ENCODE measurements at places on chromosomes 12 and 14.

DNA sequence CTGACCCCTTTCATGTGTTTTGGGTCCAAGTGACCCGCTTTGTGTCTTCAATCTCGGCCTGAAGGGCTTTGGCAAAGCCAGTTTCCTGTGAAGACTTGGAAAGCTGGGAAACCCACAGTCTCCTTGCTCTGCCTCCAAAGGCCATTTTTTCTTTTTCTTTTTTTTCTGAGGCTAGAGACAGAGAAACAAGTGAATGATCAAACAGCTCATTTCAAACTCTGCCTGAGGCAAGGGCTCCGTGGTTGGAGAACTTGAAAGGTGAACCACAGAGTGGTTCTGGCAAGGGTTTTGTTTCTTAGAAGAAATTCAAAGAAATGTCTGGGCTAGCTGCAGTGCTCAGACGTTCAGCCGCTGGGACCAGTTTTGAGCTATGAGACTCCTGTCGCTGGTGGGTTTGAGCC, 62.7 kb downstream of the ERH start:
- DNase-seq = no peak

GRCh38 chr14:35398071-35398584, 6.4 kb downstream of the NFKBIA start:
- DNase-seq = no peak

DNA sequence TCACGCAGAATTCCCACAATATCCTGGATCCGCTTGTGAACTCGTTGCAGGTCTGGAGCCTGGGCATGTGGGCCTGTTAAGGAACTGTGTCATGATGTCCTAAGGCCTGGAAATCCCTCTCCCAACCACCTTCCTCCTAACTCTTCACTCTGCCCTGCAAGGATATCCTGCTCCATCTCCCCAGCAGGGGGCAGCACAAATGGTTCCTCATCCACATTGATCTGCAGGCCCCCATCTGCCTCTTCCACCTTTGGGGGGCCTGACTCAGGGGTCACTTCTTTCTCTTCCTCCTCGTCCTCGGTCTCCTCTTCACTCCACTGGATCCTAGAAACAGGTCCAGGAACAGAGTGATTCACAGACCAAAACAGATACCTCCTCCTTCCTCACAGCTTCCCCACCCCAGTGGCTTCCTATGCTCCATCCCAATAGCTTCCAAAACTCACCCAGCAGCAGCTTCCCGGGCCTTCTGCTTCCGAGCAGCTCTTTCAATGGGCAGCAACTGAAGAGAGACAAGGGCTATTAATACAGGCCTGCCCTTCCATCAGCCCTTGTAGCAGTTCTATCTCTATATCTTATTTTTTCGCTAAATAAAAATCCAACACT, 4.5 kb downstream of the NOP2 start:
- DNase-seq = peak; percentile 69

DNA sequence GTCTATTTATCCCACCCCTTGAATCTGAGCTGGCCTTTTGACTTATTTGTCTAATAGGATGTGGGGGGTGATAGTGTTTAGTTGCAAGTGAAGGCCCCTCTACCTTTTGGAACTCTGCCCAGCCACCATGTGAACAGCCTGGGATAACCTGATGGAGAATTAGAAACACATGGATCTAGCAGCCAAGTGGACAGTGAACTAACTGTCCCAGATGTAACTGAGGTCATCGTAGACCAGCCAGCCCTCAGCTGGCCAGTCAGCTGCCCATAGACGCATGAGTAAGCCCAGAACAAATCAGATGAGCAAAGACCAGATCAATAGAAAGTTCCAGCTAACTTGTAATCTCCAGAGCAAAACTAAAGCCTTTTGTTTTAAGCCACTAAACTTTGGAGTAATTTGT, 19.0 kb downstream of the KLRB1 start:
- DNase-seq = no peak

- DNase-seq = no peak
These were observed 63.3 kb downstream of the PPP1R12A start for GRCh38 chr12:79871621-79872020.

GRCh38 chr14:88379706-88380343, 5.6 kb upstream of the SPATA7 start:
- no peak for DNase-seq

GRCh38 chr14:88521818-88522217, 33.0 kb downstream of the PTPN21 start:
- no peak for DNase-seq

DNA sequence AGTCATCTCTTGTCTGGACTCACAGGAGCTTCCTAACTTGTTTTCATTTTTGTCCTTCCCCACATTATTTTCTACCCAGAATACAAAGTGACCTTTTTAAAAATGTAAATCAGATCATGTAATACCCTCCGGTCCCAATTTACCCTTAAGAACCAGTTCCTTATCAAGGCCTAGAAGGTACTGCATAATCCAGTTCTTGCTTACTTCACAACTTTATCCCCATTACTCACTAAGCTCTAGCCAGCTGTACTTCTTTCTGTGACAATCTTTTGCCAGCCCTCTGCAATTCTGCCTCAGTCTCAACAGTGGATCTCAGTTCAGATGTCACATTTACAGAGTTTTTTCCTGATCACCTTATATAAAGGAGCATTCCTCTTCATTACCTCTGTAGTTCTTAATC, 11.6 kb downstream of the RAP1B start:
- no peak for DNase-seq

DNA sequence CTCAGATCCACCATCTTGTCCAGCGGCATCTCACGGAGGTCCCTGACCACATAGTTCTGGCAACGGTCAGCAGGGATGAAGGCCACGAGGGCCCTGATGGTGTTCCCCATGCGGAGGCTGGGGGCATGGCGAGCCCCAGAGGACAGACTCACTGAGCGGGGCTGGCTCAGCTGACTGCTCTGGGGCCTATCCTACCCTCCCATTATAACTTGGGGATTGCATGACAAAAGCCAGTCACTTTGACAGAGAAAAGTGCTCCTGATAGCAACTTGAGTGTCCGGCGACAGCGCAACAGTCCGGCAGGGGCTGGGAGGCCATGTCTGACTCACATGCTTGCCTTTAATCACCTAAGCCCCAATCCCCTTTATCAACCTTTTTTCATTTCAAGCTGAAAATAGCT, at the start of gene LRRC10:
Gene LRRC10, minus strand, starts transcription at position 179 of the 400 bp plus-strand sequence. Its CDS starts 69 bp downstream, at position 110.
- no peak for DNase-seq

DNA sequence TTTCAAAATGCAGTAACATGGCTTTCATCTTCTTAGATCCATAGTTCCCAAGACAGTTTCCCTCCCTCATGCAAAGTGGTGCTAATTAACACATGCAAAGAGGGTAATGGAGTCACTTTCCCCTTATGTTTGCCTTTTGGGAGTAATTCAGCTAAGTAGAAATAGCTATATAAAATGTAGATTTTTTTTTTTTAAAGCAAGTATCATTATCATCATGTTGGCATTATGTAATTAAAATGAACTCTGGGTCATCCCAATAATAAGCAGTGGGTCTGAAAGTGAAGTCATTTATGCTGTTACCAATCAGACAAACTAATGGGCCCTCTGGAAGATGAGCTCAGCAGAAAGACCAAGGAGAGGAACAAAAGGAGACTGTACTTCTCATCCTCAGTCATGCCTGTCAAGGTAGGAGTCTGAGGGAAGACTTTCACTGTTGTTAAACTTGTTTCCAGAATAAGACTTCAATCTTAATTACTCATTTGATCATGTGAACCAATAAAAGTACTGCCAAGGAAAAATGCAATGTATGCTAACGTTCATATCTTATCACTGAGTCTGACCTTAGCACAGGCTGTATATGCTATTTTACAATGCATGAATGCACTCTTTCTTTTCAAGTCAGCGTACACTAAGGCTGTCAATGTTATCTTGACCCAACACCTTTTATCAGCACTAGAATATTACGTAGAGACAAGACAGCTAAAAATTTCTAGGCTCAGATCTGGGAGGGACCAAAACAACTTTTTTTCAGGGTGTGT, 26.8 kb downstream of the AREL1 start:
- DNase-seq = no peak

- DNase-seq = no peak
These were observed 25.6 kb downstream of the FIGNL2 start for GRCh38 chr12:51822956-51823355.

- no peak for DNase-seq
These were observed 3.8 kb downstream of the RPS29 start for GRCh38 chr14:49582113-49582977.

GRCh38 chr12:39401459-39401858, 41.5 kb downstream of the KIF21A start:
- DNase-seq = no peak

- no peak for DNase-seq
These were observed 843.8 kb downstream of the C12orf50 start for GRCh38 chr12:87185367-87185766.

GRCh38 chr12:41917938-41918341, 226.7 kb downstream of the GXYLT1 start:
- DNase-seq = no peak

- DNase-seq = no peak
These were observed 209.1 kb downstream of the TTC7B start for GRCh38 chr14:90607141-90607540.

GRCh38 chr12:54175200-54175963, 13.4 kb downstream of the SMUG1 start:
- DNase-seq = peak; percentile 72

GRCh38 chr12:110137786-110138185, 13.6 kb downstream of the IFT81 start:
- no peak for DNase-seq

DNA sequence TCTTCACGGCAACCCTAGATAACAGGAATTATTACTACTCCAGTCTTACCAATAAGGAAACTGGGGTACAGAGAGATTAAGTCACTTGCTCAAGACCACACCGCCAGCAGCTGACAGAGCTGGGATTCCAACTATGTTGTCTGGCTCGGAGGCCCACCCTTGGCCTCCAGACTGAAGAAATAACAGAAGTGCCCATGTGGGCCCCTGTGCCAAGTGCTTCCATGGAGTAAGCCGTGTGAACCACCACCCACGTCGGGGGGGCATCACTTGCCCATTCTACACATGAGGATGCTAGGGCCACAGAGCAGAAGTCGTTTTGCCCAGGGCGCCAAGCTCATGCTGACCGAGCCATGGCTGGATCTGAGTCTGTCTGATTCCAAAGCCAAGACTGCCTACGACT, 926 bp upstream of the CMKLR1 start:
- no peak for DNase-seq

GRCh38 chr14:39398382-39398781, 33.9 kb downstream of the FBXO33 start:
- DNase-seq = no peak

DNA sequence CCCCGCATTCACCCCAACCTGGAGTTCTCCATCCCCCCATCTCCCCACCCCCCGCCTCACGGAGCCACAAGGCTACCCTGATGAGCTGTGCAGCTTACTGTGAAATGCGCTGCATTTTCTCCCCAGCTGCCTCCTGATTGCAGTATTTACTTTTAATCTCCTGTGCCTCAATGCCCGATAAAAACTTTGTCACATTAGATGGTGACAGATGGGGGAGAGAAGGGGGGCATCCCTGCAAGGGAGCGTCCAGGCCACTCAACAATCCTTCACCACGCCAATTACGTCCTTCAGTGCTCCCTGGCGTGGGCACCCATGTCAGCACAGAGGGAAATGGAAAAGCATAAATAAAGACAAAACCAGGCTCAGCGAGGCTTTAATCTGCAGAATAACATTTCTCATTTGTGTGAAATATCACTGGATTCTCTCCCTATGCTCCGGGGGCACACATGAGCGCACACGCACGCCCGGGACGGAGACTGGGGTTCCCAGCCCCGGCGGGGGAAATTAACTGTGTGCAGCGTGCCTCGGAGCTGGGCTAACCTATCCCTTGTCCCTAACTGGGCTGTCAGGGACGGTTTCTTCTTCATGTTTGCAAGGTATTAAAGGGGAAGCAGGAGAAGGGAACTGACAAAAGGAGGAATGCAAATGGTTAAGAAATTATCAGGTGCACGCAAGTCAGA, 186.7 kb upstream of the VASH1 start:
- DNase-seq = no peak

DNA sequence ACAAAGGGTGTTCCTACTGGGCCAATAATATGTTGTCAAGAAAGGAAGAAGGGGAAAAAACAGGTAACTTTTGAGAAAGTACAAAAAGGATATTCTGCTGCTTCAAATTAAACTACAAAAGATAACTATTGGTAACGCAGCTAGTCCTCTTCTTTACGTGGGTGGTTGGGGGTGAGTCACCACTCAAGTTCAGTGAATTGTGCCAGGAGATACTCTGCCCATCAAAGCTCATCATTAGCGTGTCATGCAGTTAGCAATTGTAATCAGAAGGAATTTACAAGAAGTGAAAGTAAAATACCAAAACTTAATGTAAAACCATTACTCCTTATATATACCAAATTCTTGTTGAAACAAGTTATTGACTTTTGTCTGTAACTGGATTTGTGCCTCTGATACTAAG, 342.0 kb downstream of the NPAS3 start:
- DNase-seq = no peak

GRCh38 chr12:87152075-87152474, 877.1 kb downstream of the C12orf50 start:
- no peak for DNase-seq

DNA sequence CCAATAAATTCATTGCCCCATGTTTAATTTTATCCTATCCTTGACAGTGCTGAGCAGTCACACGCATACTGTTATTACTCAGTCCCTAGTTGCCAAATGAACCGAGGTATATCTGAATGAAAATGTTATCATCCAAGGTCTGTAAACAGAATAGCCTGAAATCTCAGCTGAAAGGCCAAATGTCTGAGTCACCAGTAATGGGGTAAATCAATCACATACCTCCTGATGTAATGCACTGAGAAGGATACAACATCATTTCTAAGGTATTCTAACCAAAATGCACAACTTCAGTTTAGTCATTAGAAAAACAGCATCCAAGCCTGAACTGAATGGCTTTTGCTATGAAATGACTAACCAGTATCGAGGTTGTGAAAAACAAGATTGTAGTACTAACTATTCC, 228.6 kb downstream of the DPF3 start:
- no peak for DNase-seq

GRCh38 chr14:47438650-47439140, 236.7 kb downstream of the MDGA2 start:
- no peak for DNase-seq

DNA sequence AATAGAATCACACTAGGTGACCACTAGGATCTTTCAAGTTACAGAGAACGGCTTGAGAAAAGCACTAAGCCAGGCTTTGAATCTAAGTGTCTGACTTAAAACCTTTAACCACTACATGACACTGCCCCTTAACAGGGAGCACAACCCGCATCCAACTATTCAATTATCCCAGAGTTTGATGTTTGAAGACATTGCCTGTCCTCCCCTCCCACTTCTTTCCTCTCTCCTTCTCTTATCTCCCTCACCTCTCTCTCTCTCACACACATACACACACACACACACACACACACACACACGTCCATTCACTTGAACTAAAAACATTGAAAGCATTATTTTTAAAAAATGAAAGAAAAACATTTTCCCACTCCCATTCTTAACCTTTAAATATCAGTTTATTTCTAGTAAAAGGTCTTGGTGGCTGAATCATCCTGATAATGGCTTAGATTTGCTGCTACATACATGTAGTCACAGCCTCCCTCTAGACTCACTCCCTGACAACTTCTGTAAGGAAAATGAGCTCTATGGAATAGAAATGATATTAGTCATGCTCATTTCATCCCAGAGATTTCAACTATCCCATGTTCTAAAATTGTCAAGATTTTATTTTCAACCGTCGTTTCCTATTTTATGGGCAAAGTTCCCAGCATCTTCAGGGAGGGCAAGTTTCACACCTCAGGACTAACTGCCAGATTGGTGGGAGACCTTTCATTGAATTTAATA, 53.5 kb upstream of the RAP1B start:
- DNase-seq = no peak

Measured in GM13977 (cell line).